Peyer's patch (tissue), 4 donors: ENCODE measurements at places on chromosomes 4 and X. TPM values are rescaled to one million over a fixed set of nuclear protein-coding genes. Genes with fewer than 3 reads are reported as not detected.

The PITX2 gene
- 6.6 TPM for total RNA-seq

The USP51 gene
- 0.28 TPM for total RNA-seq

- no peaks in the 10 kb centered on the region for H3K27me3 ChIP-seq
- no peaks in the 10 kb centered on the region for H3K4me1 ChIP-seq
- no peak for DNase-seq
These were observed 502.3 kb upstream of the DIAPH2 start for GRCh38 chrX:96182366-96182765.

GRCh38 chr4:11155208-11155867 is 273.4 kb downstream of the HS3ST1 start:
- no peak for DNase-seq
- H3K27ac ChIP-seq = no peak overlapping the region
- H3K36me3 ChIP-seq = no peaks in the 10 kb centered on the region
- no peaks in the 10 kb centered on the region for H3K27me3 ChIP-seq

GRCh38 chrX:11386001-11386523 is 92.8 kb downstream of the AMELX start:
- no peaks in the 10 kb centered on the region for H3K27me3 ChIP-seq
- no peak overlapping the region for H3K27ac ChIP-seq
- H3K4me3 ChIP-seq = no peak overlapping the region
- H3K36me3 ChIP-seq = no peaks in the 10 kb centered on the region
- no peak for DNase-seq

- H3K27ac ChIP-seq = peak overlapping the region; percentile 77
- no peaks in the 10 kb centered on the region for H3K4me1 ChIP-seq
- no peaks in the 10 kb centered on the region for H3K36me3 ChIP-seq
- H3K27me3 ChIP-seq = no peaks in the 10 kb centered on the region
These were observed 50.0 kb upstream of the FAM9C start for GRCh38 chrX:13094374-13094773.

The SLC35A2 gene
- total RNA-seq = 43.3 TPM

GRCh38 chr4:145734576-145735346 is 54.8 kb downstream of the C4orf51 start:
- no peak overlapping the region for H3K27ac ChIP-seq
- no peaks in the 10 kb centered on the region for H3K36me3 ChIP-seq
- peaks cover 5% of the 10 kb centered on the region for H3K4me1 ChIP-seq
- H3K27me3 ChIP-seq = no peaks in the 10 kb centered on the region
- no peak overlapping the region for H3K4me3 ChIP-seq

DNA sequence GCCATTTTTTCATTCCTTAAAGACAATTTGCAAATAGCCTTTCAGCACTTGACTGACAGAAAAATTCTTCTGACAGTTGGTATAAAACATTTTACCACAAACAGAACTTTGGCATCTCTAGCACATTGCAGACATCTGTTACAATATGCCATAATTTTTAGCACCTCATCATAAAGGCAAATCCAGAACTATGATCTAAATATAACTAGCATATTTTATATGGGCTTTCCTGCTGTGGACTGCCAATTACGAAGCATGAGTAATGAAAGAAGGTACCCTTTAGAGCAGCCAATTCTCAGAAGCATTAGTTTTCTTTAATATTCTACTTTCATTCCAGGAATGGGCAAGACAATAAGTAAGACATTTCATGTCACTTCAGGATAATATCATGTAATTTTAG is 647.4 kb upstream of the GALNT7 start:
- no peaks in the 10 kb centered on the region for H3K36me3 ChIP-seq
- DNase-seq = no peak
- no peak overlapping the region for H3K4me3 ChIP-seq
- no peaks in the 10 kb centered on the region for H3K27me3 ChIP-seq
- no peaks in the 10 kb centered on the region for H3K4me1 ChIP-seq

DNA sequence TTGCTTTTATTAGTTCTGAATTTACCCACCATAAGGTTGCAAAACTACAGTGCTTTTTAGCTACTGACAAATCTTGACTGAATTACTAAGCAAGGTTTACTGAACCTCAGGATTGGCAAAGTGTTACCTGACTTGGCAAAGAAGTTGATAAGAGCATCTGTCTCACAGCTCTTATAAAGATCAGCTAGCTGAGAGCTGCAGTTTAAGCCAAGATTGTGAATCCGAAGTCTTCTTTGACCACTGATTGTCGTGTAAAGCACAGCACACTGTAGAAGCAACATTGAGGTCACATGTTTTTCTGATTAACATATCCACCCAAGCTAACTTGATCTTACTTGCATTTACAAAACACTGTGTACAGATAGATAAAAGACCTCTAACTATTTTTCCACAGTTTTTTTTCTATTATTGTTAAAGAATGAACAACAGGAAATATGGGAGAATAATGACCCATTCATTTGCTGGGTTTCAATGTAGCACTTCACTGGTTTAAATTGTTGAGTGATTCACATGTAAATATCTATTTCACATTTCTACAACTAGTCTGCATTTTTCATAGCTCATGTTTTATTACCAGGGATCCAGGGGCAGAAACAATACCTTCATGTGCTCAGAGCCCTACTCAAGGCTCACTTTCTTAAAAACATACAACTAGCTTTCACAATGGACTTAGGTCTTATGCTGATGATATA is 54.0 kb downstream of the METTL14 start:
- H3K4me1 ChIP-seq = no peaks in the 10 kb centered on the region
- H3K27me3 ChIP-seq = no peaks in the 10 kb centered on the region
- no peak overlapping the region for H3K4me3 ChIP-seq
- peak overlapping the region; percentile 23 for H3K27ac ChIP-seq

- H3K4me3 ChIP-seq = no peak overlapping the region
- H3K4me1 ChIP-seq = no peaks in the 10 kb centered on the region
These were observed 239.6 kb downstream of the GBA3 start for GRCh38 chr4:22932326-22932725.

The TASL gene
- total RNA-seq = 1.9 TPM

DNA sequence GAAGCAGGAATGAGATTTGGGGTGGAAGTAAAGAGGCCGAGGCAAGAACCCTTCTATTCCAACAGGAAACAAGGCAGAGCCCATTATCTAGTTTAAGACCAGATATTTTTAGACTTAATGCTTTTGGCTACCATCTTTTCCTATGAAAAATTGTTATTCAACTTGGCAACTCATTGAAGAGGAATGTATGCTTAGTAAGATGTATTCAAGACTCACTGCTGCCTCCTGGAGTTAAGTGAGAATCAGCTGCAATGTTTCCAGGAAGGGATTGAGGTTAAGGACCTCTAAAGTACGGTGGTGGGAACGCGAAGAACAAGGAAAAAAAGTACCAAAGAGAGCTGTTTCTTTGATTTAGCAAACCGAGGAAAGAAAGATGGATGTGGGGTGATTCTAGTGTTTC is 89.1 kb downstream of the RAPGEF2 start:
- H3K4me1 ChIP-seq = no peaks in the 10 kb centered on the region
- no peak for DNase-seq
- no peaks in the 10 kb centered on the region for H3K36me3 ChIP-seq
- no peak overlapping the region for H3K4me3 ChIP-seq

- H3K4me3 ChIP-seq = no peak overlapping the region
- no peaks in the 10 kb centered on the region for H3K27me3 ChIP-seq
- no peaks in the 10 kb centered on the region for H3K4me1 ChIP-seq
- no peak for DNase-seq
These were observed 183.7 kb downstream of the SPATA18 start for GRCh38 chr4:52234561-52235440.

DNA sequence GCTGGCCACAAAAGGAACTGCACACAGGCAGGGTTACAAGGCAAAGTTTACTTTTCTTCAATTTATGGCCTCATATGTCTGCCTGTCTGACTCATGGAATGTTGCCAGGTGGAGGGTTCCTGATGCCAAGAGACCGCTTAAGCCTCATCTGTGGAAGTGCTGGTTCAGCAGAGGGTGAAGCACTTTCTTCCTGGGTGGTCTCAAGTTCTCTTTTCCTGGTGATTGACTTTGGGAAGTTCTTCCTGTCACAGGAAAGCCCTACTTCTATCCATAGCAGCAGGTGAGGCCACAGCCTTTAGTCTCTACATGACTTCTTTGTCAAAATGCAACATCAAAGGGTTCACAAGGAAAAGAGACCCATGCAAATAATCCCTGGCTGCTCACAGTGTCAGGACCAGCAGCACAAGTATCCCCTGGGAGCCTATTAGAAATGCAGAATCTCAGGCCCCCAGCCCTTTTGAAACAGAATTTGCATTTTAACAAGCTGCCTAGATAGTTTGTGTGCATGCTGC is 81.4 kb upstream of the IGFBP7 start:
- H3K27ac ChIP-seq = no peak overlapping the region
- H3K36me3 ChIP-seq = no peaks in the 10 kb centered on the region
- no peak for DNase-seq

The FGFBP2 gene
- total RNA-seq = not detected

DNA sequence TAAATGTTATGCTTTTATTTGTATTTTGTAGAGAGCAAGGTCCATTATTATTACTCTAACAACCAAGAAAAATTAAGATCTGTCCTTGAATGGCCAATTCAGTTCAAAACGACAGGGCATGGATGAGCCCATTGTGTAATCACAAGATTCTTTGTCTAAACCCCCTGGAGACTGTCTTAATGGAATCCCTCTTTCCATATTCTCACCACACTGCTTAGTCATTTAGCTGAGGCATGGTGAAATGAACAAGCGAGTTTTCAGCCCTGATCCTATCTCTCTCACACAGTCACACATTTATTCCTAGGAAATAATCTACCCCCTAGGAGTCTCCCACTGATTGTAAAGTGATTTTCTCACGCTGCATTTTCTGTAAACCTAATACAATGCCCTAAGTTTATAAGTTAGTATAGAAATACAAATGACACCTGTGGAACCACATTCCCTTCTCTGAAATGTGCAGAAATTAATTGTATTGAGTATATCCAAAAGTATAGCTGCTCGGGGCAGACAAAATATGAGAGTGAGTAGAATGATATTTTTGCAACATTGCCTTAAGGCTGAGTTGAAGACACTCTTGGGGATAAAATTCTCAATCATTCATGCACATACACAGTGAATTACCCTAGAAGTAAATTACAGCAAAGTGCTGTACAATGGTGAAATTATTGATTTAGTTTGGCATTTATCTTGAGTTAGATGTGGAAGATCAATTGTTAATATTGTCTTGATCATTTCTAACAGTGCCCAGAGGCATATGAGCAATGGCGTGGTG is 119.7 kb upstream of the PCDH7 start:
- no peak for DNase-seq
- no peaks in the 10 kb centered on the region for H3K27me3 ChIP-seq
- no peaks in the 10 kb centered on the region for H3K36me3 ChIP-seq
- H3K27ac ChIP-seq = no peak overlapping the region

The SLC38A5 gene
- 10.6 TPM for total RNA-seq

DNA sequence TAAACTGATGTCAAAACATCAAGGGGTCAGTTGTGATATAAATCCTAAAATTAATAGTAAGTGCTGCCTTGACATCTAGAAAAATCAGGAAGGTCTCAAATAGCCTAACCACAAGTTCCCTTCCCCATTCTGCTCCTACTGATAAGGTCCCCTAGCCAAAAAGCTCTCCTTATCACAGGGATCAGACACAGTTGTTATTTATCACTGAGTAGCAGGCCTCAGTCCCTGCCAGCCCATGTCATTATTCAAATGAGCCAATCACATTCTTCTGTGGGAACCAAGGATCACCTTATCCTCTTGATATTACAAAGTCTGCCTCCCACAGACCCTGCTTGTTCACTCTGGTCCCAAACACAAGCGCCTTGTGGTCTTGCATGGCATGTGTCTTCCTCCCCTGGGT is 23.3 kb upstream of the TMEM255A start:
- H3K27ac ChIP-seq = no peak overlapping the region
- no peak overlapping the region for H3K4me3 ChIP-seq
- H3K27me3 ChIP-seq = no peaks in the 10 kb centered on the region

DNA sequence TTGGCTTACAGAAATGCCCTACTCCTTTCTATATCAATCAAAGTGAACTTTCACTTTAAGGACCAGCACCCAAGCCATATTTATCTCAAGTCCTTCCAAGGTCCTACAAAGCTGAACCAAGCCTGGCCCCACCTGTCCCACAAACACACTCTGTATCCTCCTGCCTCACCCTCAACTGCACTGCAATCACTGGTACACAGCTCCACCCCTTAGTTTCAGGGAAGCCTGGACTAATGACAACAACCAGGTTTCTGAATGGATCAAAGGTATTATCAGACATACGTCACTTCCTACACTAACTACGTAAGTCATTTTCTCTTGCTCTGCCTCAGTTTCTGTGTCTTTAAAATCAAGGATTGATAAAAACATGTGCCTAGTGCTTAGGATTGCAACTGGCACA is 205.6 kb upstream of the HS3ST1 start:
- peak; percentile 74 for DNase-seq
- H3K4me1 ChIP-seq = no peaks in the 10 kb centered on the region
- no peak overlapping the region for H3K4me3 ChIP-seq
- no peaks in the 10 kb centered on the region for H3K36me3 ChIP-seq
- H3K27ac ChIP-seq = no peak overlapping the region

DNA sequence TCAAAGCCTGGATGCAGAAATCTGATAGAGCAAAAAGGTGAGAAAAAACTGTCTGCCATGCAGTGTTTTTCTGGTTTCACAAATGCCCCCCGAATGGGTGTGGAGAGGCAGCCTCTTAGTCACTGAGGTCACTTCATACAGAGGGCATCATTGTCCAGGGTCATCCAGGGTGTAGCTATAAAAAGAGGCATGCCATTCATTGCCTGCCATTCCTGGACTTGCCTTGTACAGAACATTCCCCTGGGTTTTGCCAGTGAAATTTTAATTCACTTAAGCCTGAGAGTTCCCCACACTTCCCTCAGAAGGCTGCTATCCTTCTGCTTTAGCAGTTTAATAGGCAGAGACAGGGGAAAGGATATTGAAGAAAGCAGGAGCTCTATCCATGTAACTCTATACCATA is 230.3 kb downstream of the UNC5C start:
- no peaks in the 10 kb centered on the region for H3K4me1 ChIP-seq
- no peak overlapping the region for H3K27ac ChIP-seq
- H3K4me3 ChIP-seq = no peak overlapping the region
- H3K27me3 ChIP-seq = no peaks in the 10 kb centered on the region
- no peaks in the 10 kb centered on the region for H3K36me3 ChIP-seq

DNA sequence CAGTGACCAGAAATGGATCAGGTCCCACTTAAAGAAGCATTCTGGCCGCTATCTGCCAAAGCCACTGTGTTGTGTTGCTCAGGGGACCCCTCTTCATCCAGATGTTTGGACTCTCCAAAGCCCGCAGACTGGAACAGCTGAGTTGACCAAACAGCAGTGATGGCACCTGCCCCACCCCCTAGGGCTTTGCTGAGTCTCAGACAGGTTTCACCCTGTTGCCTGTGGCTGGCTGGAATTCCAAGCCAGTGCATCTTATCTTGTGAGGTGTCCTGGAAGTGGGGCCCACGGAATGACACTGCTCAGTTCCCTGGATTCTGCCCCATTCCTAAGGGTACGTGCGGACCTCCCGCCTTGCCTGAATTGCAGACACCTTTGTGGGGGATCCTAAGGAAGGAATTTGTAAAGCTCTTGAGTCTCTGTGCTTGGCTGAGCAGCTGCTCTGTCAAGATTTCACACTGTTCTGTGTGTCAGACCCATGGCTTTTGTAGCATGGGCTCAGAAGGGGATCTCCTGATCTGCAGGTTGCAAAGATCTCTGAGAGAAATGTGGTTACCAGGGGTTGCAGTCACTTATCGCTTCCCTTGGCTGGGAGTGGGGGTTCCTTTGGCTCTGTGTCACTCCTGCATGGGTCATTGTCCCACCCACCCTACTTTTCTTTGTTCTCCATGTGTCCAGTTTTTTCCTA is 1707.9 kb upstream of the PCDH10 start:
- H3K4me3 ChIP-seq = no peak overlapping the region
- no peaks in the 10 kb centered on the region for H3K4me1 ChIP-seq
- no peaks in the 10 kb centered on the region for H3K36me3 ChIP-seq
- no peaks in the 10 kb centered on the region for H3K27me3 ChIP-seq
- H3K27ac ChIP-seq = no peak overlapping the region

The MAOA gene
- total RNA-seq = 603 TPM
